ENCODE measurements at places on chromosomes 5 and 9. TPM values are rescaled to one million over a fixed set of nuclear protein-coding genes. Genes with fewer than 3 reads are reported as not detected.

The RMI1 gene
- polyA plus RNA-seq, result 21.3 TPM

The NMUR2 gene
- polyA plus RNA-seq, result 0.22 TPM

The NR3C1 gene
- polyA plus RNA-seq, result 30.5 TPM

The CXCL14 gene
- polyA plus RNA-seq, result 25.9 TPM
